Right kidney (tissue), 9 donors: ENCODE measurements at places on chromosomes 6 and 20.
A peak's percentile ranks its signal among the peaks of the same experiment; 100 is the strongest.

DNA sequence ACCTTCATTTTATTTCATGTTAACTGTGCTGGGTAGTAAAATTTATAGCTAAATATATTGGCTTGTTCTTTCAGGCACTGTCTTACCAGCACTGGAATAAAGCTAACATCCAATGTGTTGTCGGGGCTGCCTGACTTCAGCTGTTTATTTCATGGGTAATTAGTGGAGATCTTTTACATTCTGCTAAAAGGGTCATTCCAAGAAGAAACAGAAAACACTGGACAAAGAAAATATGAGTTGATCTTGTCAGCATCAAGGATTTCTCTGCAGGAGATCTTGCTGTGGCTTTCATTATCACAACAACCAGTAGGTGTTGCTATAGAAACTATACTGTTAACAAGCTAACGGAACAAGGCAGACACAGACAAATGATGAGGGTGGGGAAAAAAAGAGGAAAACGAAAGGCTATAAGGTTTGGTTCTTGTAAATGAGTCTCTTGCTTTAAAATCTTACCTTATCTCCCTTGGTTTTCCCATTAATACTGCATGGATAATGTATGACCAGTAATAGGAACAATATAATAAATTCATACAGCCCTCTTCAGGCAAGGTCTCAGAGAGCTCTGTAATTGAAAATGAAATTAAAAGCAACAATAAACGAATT lies 206.8 kb downstream of the SIM1 start:
- DNase-seq: peak; percentile 11

- peak; percentile 39 for DNase-seq
Observed at GRCh38 chr6:4133941-4134838, 1.2 kb downstream of the ECI2 start.

DNA sequence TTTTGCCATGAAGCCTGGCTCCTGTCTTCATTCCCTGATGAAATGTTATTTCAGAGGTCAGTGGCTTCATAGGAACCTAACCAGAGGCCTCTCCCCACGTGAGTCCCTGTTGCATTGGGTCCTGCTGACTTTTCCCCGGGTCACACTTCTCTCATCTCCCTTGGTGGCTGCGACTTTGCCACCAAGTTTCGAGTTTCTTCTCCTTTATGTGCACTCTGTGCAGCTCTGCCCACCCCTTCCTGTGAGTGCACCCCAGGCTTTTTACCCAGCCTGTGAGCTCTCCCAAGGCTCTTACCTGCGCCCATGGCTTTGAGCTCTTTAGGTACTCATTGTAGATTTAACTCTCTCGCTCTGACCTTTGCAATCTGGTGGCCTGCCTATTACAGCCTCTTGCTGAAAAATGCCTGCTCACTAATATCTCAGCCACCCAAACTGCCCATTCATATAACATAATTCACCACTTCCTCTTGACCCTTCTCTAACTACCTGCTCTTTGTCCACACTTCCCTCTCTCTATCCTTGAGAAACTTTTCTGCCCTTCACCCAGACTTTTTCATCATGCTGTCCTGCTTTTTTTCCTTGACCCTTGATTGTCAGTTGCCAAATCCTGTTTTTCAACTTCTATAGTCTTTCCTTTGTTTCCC lies 105.9 kb downstream of the SASH1 start:
- no peak for DNase-seq

- DNase-seq: no peak
Observed at GRCh38 chr20:13515796-13516558, 122.8 kb downstream of the TASP1 start.

GRCh38 chr20:35034145-35034544 lies 58.5 kb downstream of the TRPC4AP start:
- no peak for DNase-seq

DNA sequence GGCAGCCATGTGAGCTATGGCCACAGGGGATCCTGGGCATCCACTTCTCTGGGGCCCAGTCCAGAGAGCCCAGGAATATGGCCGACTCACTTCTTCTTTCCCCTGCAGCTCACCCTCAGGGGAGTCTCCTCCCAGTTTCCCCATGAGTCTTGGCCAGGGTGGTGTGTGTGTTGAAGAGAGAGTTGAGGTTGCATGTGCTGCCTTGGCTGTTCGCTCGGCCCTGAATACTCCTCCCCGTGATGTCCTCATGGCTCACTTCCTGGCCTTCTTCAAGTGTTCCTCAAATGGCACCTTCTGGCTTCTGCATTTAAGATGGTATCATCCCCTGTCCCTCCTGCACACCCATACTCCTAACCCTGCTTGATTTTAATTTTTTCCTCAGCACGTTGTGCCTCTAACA lies 3.2 kb upstream of the TREML1 start:
- DNase-seq: no peak

DNA sequence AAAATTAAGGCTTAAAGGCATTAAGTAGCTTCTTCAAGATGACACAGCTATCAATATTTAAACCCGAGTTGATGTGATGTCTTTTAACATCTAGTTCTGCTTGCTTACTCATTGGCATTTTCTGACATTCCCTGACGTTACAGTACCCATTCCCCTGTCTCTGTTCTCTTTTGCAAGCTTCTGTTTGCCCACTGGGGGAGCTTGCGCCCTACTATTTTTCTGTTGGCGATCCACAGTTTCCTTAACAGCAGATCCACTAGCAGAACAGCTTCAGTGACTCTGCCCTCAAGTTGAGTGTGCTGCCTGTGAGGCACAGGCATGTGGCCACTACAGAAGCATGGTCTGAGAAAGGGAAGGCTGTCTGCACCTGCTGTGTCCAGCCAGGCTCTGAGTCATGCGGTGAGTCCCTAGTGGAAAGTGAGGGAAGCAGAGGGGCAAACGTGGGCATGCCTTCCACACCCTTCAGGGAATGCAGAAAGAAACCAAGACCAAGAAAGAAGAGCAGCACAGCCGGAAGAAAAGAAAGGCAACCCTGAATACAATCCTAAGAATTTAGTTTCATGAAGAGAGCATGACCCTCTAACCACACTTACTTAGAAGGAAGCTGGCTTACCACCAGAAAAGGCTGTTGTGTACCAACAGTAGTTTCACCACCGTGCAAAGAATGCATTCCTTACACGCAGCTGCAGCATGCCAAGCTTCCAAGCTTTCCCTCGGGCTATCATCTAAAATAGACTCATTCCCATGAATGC lies 97.7 kb upstream of the VGLL2 start:
- peak; percentile 14 for DNase-seq
